ENCODE measurements at places on chromosomes 3 and 15.

- DNase-seq = no peak
Measured at GRCh38 chr15:90941038-90941437, 6.0 kb downstream of the UNC45A start.

GRCh38 chr3:66303491-66303901 lies 82.7 kb downstream of the SLC25A26 start:
- no peak for DNase-seq

DNA sequence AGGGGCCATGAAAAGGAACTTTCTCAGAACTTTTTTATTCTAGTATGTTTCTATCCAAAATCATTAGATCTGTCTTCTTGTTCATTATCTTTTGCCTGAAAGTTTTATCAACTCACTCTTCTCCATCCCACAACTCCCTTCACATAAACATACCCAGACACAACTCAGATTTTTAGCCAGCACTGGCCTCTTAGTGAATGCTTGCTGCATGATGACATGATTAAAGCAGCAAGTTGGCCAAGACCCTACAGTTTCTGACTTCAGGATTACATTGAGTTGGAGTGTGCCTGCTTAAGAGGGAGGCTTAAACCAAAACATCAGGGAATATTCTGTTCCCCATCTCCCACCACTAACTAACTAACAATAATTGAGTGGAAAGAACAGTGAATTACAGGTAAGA lies 38.1 kb downstream of the PLSCR2 start:
- DNase-seq = no peak

DNA sequence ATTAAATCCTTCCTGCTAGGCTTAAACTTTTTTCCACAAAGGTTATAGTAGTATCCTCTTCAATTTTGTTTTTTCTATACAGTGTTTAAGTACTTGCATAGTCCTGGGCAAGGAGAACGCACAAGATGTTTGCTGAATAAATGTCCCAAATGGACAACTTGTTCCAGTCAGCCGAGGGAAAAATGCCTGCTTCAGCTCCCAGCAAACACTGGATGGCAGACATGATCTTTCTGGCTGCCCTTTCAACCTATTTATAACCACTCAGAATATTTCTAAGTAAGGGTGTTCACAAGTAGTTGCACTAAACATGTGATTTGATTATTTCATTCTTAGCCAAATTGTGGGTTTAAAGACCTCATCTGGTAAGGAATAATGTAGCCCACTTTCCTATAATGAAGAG lies 29.8 kb downstream of the GNB4 start:
- DNase-seq = no peak

GRCh38 chr3:86161493-86161892 lies 829.5 kb downstream of the VGLL3 start:
- DNase-seq = no peak

DNA sequence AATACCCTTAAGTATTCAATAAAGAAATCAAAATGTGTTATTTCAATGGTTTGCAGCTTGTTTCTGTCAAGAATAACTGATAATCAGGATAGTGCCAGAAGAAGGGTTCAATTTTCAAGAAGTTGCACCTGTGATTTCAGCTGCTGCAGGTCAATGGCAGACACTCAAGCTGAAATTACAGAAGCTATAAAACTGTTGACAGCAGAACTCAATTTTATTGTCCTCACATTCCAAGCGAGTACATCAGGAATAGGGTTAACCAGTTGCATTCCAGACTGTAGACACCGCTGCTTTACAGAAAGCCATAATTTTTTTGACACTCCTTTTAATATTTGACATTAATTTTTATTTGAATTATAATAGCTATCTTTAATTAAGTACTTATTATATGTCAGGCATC lies 364.1 kb downstream of the CGGBP1 start:
- no peak for DNase-seq

DNA sequence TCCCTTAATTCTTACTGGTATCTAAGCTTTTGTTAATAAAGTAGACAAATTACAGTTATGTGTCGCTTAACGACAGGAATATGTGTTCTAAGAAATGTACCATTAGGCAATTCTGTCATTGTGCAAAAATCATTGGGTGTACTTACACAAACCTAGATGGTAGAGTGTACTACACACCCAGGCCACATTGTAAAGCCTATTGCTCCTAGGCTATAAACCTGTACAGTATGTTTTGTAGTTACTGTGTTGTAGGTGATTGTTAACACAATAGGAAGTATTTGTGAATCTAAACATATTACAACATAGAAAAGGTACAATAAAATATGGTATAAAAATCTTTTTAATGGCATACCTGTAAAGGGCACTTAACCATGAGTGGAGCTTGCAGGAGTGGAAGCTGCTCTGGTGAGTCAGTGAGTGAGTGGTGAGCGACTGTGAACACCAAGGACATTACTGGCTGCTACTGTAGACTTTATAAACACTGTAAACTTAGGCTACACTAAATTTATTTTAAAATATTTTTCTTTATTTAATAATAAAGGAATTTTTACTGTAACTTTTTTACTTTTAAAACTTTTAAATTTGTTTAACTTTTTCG lies 47.4 kb downstream of the FSIP1 start:
- DNase-seq = no peak

- no peak for DNase-seq
Measured at GRCh38 chr3:78645628-78646310, 1122.0 kb downstream of the ROBO1 start.

DNA sequence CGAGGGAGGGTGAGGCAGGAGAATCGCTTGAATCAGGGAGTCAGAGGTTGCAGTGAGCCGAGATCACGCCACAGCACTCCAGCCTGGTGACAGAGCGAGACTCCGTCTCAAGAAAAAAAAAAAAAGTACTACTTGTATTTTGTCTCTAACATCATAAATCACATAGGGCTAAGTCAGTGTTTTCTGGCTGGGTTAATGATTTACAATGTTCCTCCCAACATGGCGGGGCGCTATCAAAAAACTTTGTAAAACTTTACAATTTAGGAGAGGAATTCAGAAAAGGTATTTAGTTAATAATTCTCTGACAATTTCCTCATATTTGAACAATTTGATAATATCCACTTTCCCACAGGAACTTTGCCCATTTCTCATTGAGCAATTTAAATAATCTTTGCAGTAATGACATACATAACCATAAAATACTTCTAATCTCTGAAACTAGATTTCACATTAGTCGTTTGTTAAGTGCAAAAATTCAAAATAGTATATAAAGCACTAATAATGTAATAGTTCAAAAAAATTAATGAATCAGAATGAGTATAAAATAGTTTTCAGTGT lies 26.6 kb upstream of the B3GNT5 start:
- DNase-seq = no peak

- no peak for DNase-seq
Measured at GRCh38 chr3:94158512-94158911, 95.7 kb downstream of the NSUN3 start.

GRCh38 chr3:114152519-114153151 lies 26.2 kb downstream of the DRD3 start:
- peak; percentile 64 for DNase-seq

- no peak for DNase-seq
Measured at GRCh38 chr3:177610686-177611633, 413.7 kb upstream of the TBL1XR1 start.

DNA sequence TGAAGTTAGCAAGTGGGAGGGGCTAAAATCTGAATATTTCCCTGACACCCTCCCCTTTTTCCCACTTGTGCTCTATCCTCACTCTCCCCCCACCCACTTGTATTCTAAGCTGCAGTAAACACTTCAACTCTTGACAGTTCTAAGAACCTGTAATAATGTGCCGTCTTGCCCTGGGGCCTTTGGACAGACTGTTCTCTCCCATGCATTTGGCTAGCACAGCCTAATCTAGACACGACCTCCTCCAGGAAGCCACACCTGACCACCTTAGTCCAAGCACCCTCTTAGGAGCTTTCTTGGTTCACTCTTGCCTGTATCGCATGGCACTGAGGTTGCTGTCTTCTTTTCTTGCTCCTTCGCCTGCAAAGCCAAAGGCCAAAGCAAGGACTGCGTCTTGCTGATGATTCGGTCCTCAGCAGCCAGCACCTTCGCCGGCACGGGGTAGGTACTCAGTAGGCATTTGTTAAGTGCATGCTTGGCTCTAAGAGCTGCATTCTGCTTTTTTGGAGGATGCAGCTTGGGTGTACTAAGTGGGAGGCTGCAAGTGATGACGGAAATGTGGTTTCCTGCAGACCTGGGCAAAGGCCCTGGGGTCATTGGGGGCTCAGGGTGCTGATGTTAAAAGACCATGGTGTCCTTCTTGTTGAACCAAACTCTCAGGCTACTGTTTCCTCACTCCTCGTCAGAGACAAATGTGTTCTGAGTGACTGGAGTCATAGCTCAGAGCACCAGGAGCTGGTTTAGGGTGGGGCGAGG lies 2.0 kb upstream of the ZNF710 start:
- no peak for DNase-seq

DNA sequence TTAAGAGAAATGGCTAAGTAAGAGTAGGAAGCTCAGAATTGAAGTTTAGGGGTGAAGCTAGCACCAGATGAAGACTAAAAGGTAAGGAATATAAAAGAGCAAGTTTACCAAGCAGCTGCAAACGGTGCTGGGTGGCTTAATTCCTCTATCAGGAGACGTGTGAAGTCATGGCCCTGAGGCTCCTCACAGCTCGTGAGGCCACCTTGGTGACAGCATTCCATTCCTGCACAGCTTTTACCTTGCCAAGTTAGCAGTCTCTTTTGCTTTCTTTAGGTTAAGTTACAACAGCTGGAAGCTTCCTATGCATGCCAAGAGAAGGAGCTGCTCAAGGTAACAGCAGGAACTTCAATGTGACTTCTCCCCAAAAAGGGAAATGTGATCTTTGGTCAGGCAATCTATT lies 6.4 kb downstream of the TMCO5A start:
- DNase-seq = no peak

- DNase-seq = no peak
Measured at GRCh38 chr3:180311242-180311641, 274.5 kb upstream of the PEX5L start.

DNA sequence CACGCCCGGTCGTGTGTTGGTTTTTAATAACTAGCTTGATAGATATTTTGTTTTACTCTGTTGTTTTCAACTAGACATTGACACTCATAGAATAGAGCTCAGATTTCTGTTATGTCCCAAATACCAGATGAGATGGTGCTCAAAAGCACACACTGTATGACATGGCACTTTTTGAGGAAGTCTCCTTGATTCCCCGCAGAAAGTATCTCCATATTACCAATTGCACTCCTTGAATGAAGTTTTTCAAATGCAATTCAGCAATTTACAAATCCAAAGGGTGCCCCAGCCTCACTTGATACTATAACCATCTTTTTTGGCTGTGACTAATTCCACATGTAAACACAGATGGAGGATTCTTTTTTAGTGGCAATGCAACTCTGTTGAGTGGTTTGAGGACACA lies 92.0 kb upstream of the IGF1R start:
- no peak for DNase-seq

GRCh38 chr3:124510290-124510689 lies 220.0 kb upstream of the UMPS start:
- DNase-seq = no peak
